ENCODE measurements at places on chromosomes 13 and 19. TPM values are rescaled to one million over a fixed set of nuclear protein-coding genes. Genes with fewer than 3 reads are reported as not detected.

DNA sequence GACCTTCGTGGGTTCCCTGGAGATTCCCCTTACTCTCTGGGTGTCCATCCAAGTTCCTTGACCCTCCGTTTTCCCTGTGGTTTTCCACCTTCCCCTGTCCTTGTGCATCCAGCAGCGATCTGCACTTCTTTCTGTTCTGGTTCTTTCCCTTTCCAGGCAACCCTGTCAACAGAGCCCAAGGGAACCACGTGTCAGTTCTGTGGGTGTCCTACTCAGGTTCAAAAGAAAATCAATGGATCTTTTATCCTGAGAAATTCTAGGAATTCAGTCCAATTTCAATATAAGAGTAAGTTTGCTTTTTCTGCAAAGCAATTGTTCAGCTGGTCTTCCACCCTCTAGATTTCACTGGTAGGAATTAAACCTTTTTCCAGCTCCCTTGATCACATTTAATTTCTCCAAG, 1394.8 kb upstream of the SLC10A2 start:
- no peak for DNase-seq

- DNase-seq: no peak
Observed at GRCh38 chr13:109451726-109452125, 334.7 kb downstream of the IRS2 start.

DNA sequence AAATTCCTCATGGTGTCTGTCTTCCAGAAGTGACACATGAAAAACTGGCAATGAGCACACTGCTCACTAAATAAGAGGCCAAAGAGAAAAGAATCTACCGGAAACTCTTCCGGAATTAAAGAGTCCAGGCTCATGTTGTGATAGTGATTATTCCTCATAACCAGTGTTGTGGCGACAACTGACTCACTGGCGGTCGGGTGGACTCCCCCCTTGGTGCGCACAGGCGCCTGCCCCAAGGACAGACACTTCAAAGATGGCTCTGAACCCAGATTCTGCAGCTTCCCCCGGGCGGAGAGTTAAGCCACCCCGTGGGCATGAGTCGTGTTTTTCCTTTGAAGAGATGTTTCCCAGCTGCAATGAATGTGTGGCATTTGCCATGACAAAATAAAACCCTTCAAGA, 10.3 kb downstream of the IL17D start:
- no peak for DNase-seq

Gene MYDGF
- total RNA-seq: 49.1 TPM

Gene RFPL4A
- total RNA-seq: not detected
